ENCODE measurements at places on chromosomes 12 and 14.

GRCh38 chr14:37591941-37592481 lies 3.0 kb downstream of the FOXA1 start:
- no peak for DNase-seq

GRCh38 chr12:111034083-111034885 lies 113.9 kb upstream of the MYL2 start:
- DNase-seq: no peak

- no peak for DNase-seq
Observed at GRCh38 chr12:82893896-82894295, 207.2 kb downstream of the TMTC2 start.

- DNase-seq: peak; percentile 21
Observed at GRCh38 chr12:96720363-96720705, 186.7 kb upstream of the NEDD1 start.

- peak; percentile 75 for DNase-seq
Observed at GRCh38 chr12:122123051-122123760, 44.6 kb downstream of the MLXIP start.

DNA sequence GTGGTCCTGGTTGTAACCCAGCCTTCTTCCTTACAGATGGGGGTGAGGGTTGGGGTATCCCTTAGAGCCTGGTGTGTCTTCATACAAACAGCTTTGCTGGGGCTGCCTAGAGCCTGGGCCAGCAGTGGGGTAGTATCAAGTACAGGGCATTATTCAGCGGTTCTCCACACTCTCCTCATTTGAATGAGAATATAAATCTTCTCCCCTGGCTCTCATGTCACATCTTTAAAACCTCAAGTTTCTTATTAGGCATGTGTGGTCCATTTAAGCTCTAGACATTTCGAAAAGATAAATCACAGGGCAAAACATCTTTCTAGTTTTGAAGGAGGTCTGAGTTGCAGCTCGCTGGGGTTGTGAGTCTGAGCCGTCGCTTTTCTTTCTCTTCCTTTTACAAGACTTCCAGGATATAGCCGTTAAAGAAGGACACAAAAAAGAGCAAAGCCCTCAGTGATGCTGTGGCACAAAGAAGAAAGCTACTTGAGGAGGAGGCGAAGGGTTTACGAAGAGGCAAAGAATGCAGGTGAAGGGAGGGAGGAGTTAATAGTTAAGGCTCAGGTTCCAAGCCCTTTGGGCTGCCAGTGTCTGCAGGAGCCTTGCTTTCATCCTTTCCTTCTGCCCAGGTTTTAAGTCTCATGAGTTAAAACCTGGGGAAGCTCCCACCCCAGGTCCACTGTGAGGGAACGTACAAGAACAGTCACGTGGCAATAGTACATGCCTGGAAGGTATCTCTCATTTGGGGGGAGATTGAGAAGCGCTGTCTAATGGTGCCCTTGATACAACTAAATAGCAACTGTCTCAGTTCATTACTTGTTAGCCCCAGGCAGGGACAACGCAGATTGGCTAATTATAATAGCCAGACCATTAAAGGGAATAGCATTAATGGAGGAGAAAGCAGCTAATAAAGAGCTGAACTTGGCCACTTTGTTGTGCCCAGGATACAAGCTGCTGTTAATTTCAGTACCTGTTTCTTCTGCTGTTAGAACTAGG lies 94.2 kb downstream of the ETV6 start:
- no peak for DNase-seq

DNA sequence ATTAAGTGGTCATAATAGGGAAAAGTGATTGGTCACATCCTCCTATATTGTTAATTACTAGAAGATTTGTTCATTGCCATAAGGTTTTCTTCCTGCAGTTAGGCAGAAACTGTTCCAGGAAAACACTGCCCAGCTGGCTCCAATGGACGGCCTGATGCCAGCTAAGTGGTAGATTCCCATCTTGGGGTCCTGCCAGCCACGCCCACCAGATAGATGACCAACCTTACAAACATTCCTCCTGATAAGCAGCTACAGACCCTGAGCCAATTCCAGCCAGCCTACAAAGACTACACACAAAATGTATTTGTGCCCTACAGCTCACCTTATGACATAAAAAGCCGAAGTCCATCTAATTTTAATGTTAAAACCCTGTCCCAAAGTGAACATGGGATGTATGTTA lies 685.9 kb upstream of the USP15 start:
- DNase-seq: no peak

- DNase-seq: no peak
Observed at GRCh38 chr12:68458866-68459265, 126.7 kb upstream of the MDM1 start.

DNA sequence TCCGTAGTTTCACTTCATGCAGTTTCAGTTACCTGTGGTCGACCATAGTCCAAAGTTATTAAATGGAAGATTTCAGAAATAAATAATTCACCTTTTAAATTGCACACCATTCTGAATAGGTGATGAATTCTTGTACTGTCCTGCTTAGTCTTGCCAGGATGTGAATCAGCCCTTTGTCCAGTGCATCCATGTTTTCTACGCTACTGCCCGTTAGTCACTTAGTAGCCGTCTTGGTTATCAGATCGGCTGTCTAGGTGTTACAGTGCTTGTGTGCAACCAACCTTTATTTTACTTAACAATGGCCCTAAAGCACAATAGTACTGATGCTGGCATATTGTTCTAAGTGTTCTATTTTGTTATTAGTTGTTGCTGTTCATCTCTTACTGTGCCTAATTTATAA lies 146.7 kb downstream of the ACSS3 start:
- DNase-seq: no peak

- no peak for DNase-seq
Observed at GRCh38 chr14:23209651-23210423, 26.4 kb upstream of the SLC7A8 start.

GRCh38 chr14:89855961-89856656 lies 98.4 kb downstream of the EFCAB11 start:
- no peak for DNase-seq

DNA sequence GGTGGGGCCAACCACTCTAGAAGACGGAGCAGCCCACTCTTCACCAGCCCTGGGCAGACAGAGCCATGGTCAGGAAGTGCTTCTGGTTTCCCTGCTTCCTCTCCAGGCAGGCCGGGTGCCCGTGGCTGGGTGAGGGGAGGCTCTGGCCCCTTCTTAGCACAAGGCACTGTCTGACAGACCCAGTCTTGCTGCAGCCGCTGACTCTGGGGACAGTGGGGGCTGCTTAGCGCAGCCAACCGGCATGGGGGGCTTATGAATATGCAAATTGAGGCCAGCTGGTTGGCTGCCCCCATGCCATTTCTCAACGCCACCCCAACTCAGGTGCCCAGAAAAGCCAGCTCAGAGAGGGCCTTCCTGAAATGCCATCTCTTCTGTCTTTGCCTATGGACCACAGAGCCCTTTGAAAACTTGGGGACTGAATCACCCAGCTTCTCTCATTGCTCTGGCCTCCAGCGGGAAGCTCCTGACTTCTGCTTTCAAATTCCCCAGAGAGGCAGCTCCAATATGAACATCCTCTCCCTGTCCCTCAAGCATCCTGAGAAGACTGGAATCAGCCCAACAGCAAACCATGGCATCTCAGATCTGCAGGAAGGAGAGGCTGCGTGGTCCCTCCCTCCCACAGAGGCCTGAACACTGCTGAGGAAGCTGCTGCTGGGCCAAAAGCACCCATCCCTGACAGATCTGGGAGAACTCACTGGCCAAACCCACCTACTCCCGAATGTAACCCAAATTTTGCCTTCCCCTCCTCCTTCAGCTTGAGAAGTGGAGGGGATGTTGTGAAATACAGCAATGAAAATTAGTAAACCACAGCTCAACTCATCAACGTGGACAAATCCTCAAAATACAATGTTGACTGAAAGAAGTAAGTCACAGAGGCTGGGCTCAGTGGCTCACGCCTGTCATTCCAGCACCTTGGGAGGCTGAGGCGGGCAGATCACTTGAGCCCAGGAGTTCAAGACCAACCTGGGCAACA lies at the start of gene PROX2:
PROX2 (minus strand) TSS at position 205 of the 973 bp plus-strand sequence. CDS start 12,311 bp downstream, outside the sequence.
- no peak for DNase-seq

- DNase-seq: peak; percentile 91
Observed at GRCh38 chr12:51590347-51591015, 552 bp upstream of the SCN8A start.

DNA sequence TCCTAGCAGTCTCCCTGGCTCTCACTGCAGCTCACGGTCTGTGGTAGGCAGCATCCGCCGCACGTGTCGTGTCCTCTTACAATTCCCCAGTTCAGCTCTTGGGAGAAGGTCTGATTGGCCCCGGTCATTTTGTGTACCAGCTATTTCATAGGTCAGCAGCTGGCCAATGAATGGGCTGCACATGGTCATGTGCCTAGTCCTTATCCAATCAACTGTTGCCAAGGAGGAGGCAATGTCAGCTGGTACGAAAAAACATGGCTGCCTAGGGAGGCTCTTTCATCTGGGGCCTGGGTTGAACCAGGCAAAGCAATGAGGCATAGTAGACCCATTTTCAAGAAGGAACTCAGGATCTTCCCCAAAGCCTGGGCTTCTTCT lies 46.1 kb downstream of the RNFT2 start:
- DNase-seq: no peak

DNA sequence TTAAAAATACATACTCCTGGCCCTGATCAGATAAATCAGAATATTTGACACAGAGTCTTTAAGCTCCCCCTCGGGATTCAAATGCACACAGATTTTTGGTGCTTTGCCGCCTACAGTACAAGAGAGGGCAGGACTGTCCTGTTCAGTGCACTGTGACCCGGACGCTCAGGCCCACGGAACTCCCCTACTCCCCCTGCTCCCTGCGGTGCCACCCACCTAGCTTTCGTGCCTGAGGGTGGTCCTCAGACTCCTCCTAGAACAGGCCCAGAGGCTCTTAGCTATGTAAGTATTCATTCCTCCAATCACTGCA lies 13.7 kb upstream of the SERPINA3 start:
- DNase-seq: no peak

DNA sequence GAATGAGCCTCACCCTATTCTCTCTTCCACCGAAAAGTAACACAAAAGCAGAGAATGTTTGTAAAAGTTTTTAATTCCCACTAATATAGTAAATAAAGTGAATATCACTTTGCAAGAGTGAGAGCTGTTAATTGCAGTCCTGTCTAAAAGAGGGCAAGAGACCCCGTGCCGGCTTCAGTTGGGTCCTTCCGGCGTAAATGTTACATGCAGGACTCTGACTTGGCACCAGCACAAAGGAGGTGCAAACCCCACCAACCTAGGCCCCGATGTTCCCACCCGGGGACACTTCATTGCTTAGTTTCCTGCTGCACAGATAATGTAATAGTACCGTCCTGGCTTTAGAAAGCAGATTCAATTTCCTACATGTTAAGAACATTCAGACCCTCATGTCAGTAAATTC lies 66.0 kb upstream of the DYNC1H1 start:
- no peak for DNase-seq

GRCh38 chr12:70853326-70853725 lies 67.2 kb downstream of the PTPRR start:
- DNase-seq: no peak

- no peak for DNase-seq
Observed at GRCh38 chr12:116498471-116498870, 60.7 kb upstream of the MAP1LC3B2 start.

GRCh38 chr14:90193925-90194324 lies 62.4 kb upstream of the PSMC1 start:
- no peak for DNase-seq

DNA sequence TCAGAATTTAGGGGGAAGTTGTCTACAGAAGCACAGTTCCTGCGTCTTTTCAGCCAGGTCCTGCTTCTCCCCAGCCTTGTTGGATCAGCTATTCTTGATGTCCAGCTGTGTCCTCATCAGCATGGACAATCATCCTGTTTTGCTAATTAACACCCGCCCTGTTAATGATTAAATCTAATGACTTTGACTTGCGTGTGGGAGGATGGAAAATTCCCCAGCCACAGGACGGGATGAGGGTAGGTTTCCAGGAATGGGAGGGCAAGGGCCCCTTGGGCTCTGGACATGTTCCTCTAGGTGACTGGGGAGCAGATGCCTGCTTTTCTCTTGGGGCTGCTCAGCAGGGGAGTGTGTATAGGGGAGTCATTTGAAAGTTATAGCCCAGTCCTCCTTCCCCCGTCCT lies 5.3 kb upstream of the PPP1R1A start:
- DNase-seq: no peak

GRCh38 chr14:20469242-20469889 lies at the start of gene PNP:
PNP (plus strand) TSS chr14:20469406; CDS start chr14:20469525, 119 bp downstream.
- DNase-seq: peak; percentile 96

DNA sequence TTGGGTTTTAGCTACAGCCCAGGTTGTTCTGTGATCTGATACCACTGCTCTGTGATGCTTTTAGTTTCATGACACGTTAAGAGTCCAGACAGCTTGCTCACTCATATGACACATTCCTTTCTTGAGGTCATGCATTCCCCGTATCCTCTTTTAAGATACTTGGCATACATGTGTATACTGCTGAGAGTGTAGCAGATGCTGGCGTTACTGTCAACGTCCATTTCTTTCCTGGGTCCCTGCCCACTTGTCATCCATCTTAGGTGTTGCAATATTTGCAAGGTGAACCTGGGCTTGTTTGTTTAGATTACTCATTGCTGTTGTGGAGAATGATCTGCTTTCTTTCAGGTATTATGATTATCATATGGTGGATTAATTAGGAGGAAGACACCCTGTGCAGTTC lies 9.1 kb upstream of the EMP1 start:
- DNase-seq: no peak

- no peak for DNase-seq
Observed at GRCh38 chr14:81478446-81478845, 55.2 kb downstream of the SEL1L start.

- no peak for DNase-seq
Observed at GRCh38 chr14:36667679-36668078, 6.0 kb downstream of the PAX9 start.

DNA sequence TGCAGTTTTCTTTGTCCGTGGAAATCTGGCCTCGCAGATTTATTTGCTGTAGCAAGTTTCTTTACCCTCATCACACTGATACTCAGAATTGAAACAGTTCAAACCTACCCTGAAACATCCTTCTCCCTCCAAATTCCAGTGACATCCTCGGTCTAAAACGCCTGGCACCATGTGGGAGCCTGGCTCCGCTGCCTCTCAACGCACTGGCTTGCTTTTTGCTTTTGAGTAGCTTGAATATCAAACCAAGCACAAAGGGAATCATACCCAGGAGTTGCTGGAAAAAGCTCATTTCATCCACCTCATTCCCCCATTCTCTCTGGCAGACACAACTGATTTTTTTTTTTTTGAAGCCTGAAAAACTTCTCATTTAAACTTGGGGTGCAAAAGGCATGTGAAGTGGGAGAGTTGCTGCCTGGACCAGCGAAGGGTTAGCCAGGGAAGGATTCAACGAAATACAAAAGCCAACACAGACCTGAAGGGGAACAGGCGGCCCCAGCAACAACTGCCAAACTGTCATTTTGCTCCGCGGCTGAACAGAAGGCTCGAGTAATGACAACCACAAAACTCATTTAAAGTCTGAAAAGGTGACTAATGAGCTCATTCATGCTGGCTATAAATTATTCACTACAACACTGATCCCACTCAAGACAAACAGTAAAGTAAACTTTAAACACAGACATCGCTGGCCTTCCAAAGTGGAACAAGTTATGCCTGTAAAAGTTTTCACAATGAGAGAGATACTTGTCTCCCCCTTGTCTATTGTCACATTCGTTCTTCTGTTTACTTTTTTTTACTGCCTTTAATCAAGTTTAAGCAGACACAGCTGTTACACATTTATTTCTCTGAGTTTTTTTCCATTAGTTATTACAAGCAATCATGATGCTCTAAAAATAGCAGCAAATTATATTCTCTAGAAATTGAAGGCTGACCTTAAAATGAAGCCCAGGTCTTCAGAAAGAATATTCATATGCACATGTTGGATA lies 12.5 kb upstream of the FOXN3 start:
- DNase-seq: no peak

All from AG08396 (cell line).